Activated CD8-positive, alpha-beta memory T cell treated with anti-CD3 and anti-CD28 coated beads for 4 hours (primary cell): ENCODE measurements at places on chromosomes 1 and 21.

GRCh38 chr1:105072850-105073249 is 1323.2 kb downstream of the AMY1C start:
- no peak for DNase-seq

- DNase-seq, result no peak
These were observed 35.1 kb upstream of the ADORA3 start for GRCh38 chr1:111538343-111539025.

DNA sequence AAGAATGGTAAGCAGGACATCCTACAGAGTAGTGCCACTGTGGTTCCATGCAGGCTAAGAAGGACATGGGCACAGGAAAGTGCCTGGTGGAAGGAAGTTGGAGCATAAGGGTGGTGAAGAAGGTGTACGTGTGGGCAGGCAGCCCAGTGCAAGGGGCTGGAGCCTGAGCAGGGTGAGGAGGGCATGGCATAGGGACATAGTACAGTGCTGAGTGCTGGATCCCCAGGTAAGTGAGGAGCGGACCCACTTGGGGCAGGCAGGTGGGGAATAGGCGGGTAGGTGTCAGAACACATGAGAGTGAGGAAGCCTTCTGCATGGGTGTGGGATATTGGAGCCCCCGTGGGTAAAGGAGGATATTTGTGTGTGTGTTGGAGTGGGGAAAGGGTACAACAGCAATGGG is 15.7 kb upstream of the LRRC53 start:
- no peak for DNase-seq

DNA sequence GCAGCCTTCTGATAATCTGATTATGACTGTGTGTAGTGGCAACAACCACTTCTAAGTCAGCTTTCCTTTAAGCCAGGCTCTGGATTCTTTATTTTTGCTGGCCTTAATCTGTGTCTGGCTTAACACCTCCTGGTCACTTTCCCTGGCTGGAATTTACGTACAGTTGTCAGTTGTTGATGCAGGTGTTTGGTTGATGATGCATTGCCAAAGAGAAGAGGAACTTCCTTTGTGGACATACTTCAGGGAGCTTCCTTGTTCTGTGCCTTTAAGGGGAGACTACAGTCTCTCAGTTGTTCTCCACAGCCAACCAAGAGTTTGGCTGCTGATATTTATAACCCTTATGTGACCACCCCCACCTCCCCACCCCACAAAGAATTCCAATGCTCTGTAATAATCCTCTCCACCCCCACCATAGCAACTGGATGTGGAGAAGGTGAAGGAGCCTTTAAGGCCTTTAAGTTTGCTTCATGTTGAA is 96.0 kb upstream of the BMP8A start:
- no peak for DNase-seq

DNA sequence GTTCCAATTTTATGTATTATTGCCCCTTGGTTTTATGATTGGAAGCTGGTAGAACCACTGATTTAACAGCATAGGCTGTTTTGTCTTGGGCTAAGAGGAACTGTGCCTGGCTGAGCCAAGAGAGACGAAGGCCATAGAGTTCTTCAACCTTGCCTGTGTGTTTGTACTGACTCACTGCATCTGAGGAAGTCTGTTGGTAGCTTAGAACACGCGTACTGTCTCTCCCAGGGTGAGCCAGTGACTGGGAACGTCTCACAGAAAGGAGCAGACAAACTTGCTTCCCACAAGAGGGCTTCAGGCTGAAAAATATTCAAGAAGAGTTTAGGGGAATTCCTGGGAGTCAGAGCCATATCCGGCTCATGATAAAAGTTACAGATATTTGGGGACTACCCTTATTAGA is 14.9 kb downstream of the TMEM51 start:
- no peak for DNase-seq

DNA sequence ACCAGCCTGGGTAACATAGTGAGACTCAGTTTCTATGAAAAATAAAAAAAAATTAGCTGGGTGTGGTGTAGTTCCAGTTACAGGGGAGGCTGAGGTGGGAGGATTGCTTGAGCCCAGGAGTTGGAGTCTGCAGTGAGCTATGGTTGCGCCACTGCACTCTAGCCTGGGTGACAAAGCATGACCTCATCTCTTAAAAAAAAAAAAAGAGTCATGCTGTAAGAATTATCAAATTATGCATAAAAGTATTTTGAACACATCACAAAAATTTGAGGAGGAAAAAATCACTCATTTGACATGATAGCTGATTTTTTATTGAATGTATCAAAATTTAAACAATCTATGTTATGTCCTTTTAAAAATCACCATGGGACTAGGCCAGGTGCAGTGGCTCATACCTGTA is 17.8 kb downstream of the CCDC30 start:
- no peak for DNase-seq

DNA sequence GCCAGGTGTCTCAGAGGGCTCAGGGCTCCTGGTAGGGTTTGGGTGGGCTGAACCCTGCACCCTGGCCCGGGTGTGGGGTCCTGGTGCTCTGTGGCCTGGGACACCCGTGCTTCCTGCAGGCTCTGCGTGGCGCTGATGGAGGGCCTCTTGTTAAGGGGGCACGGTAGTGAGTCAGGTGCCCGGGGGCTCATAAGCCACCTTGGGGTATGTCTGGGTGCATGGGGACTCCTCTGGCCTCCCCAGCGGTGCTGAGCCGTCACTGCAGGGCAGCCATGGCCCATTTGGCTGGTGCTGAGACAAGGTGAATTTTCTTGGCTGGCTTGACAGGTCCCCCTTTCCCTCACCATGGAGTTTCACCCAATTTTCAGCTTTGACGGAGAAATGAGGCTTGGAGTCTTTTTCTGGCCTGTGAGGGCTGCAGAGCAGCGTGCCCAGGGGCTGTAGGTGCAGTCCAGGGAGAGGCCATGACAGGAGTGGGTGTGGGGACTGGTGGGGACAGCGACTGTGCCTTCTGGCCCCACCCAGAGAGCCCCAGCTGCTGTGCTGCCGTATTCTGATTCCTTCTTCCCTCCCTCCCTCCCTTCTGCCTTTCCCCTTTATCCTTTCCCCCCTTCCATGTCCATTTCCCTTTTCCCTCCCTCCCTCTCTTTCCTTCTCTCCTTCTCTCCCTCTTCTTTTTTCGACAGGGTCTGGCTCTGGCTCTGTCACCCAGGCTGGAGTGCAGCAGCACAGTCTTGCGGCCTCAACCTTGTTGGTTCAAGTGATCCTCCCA is 40.4 kb downstream of the SKI start:
- DNase-seq, result no peak

- DNase-seq, result no peak
These were observed 21.1 kb downstream of the TFAP2E start for GRCh38 chr1:35594005-35594760.
